ENCODE measurements at places on chromosomes 3 and 15. TPM values are rescaled to one million over a fixed set of nuclear protein-coding genes. Genes with fewer than 3 reads are reported as not detected.

DNA sequence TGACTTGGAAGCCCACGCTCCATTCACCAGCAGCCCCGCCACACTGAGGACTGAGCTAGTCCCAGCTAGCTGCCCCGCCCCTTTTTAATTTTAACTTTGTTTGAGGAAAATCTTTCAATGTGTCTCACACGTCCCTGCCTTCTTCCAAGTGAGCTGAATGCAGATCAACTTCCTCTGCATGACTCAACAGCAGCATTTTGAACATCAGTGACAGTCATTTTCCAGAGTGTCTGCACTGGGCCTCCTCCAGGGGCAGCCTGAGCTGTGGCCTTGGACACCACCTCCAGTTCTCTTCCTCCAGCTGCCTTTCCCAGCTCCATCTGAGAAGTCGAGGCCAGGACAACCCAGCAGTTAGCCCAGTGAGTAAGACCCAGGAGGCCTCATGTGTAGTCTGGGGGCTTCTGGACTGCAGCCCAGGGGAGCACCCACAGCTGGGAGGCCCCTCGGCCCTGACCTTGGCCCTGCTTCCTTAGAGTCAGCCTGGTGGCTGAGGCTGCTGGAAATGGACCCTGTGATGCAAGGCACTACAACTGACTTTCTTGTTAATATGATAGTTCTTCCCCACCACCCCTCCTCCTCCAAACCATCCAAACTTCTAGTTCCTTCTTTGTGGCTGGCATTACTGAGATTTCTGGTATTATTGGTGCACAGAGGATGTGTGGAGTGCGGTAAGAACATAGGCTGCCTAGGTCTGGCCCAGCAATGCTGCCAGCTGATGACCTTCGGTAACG lies 21.4 kb upstream of the ESYT3 start:
- DNase-seq = no peak

DNA sequence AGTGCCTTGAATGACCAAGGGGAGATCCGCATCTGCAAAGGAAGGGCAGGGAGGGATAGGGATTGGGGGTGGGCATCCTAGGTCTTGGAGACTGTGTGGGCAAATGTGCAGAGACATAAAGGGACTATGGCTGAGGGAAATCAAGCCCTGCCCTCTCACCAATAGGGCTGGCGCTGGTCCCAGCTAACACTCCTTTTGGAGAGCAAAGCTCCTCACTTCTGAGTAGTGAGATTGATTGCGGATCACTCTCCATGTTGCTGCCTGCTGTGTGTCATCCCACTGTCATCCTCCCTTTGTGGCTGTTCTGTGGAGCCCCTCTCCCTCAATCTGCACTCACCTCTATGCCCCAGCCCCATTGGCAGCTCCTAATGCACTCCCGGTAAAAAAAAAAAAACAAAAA lies 2.2 kb upstream of the CELSR3 start:
- DNase-seq = no peak

GRCh38 chr3:100769693-100770092 lies 60.4 kb downstream of the TFG start:
- no peak for DNase-seq

DNA sequence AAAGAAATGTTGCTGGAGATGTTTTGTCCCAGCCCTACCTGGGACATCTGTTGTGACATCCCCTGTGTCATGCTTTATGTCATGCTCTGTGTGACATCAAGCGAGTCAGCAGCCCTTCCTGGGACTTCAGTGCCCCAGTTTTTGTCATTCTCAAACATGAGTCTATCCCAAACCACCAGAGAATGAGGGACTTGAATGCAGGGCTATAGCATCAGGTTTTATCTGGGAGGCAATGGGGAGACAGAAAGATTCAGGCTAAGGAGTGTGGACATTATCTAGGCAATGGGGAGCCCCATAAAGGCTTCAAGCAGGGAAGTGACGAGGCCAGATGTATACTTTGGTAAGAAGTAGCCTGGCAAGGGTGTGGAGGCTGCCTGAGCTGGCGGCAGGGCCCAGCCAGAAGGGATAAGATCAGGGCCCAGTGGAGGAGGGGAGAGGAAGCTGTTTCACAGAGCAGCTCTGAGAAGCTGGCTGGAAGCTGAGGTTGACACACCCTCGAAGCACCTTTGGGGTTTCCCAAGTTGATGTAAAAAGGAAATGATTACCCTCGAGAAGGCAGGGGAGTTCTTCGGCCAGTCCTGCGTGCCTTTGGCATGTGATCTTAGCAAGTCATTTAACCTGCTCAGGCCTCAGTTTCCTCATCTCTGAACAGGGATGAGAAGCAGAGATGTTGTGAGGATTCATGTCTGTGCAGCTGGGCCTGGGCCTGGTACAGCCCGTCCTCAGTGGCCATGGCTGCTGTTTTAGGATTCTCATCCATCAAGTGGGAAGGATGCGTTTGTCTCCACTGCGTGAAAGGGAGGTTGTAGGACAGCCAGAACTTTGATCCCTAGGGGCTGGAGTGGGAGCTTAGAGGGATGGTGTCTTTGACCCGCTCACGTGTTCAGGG lies 34.3 kb downstream of the IRAK2 start:
- peak; percentile 71 for DNase-seq

DNA sequence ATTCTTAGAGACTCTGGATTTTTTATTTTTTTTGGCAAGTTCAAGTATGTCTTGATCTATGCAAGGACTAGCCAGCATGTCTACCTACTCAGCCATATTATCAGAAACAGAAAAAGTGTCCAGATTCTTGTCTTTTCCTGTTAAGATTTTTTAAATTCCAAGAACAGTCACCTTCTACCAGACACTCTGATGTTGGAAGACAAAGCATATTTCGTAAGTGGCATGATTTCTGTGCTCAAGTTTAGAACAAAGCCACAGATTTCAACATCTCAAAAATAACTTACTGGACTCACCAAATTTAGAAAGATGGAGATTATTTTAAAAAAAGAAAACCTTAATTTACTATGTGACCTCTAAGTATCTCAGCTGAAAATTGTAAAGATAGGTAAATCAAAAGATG lies 61.9 kb downstream of the GOLGA6L7 start:
- no peak for DNase-seq

DNA sequence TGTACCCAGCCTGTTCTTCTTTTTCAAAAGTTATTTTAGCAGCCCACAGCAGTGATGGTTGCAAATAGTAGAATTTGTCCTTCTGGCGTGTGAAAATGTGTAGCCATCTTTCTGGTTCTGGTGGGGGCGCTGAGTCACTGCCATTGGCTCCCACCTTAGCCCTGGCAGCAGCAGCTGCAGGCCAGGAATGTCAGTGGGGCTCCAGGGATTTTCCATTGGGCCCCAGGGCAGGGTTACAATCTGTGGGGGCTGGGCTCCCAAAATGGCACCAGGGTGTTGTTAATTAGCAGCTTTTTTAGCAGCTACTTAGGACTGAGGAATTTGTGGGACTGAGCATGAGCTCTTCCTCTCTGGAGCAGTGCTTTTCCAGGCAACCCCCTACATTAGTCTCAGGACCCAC lies 38.9 kb downstream of the TOPAZ1 start:
- no peak for DNase-seq

- DNase-seq = no peak
These were observed 431.9 kb upstream of the AGTR1 start for GRCh38 chr3:148265841-148266240.

DNA sequence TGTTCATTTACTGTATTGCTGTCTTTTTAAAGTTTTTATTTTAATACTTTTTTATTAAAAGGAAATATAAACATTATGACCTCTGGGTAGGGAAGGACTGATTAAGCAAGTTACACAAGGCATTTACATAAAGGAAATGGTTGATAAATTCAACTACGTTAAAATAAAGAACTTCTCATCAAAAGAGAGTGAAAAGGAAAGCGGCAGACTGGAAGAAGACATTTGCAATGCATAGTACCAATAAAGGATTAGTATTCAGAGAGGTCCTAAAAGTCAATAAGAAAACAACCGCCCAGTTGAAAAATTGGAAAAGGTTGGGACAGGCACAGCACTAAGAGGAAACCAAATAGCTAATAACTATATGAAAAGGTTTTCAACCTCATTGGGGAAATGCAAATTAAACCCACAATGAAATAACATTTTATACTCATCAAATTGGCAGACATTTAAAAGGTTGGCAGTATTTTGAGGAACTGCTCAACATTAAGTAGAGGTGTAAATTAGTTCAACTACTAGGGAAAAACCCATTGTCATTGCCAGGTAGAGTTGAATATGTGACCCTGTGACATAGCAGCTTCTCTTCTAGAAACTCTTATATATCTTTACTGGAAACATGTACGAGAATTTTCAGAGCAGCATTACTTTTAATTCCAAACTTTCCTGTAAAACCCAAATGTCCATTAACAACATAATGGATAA lies 9.5 kb downstream of the PDE8A start:
- no peak for DNase-seq

DNA sequence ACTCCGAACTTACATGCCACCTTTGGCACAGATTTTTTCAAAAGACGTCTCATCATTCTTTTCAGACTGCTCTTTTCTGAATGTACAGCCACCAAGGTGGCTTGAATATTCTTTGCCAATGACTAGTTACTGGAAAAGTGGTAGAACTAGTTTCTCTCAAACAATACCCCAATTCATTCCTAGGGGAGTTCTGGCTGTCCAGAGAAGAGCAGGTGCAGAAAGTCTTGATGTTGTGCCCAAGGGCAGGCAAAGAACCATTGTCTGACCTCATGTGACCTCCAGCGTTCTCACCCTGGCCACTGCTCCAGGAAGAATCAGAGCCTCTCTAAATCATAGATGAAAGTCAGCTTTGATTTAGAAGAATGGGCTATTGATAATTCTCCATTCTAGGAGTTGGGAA lies 5.5 kb downstream of the LMOD3 start:
- no peak for DNase-seq

DNA sequence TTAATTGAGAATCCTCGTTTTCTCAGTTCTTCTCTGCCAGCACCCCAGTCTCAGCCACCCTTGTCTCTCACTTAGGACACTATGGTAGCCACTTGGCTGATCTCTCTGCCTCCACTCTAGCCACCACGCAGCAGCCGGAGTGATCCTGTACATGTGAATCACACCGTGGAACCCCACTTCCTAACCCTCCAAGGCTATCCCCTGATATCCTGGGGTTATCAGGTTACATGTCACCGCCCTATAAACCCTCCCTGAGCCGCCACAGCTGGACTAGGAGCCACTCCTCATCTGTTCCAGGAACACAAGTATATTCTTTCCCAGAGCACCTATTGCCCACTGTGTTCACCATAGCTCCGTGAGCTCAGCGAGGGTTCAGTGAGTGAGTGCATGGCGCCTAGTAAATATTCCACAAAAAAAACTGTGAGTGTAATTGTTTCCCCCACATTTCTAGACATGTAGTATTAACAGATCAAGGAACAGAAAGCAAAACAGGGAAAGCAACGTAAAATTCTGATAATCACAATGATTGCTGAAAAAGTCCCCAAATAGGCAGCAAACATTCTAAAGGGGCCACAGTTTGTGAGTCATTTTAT lies 661 bp upstream of the PARP14 start:
- no peak for DNase-seq

GRCh38 chr3:185347399-185347798 lies 15.5 kb upstream of the MAP3K13 start:
- no peak for DNase-seq

GRCh38 chr3:71128961-71129360 lies 454.6 kb downstream of the FOXP1 start:
- DNase-seq = no peak

DNA sequence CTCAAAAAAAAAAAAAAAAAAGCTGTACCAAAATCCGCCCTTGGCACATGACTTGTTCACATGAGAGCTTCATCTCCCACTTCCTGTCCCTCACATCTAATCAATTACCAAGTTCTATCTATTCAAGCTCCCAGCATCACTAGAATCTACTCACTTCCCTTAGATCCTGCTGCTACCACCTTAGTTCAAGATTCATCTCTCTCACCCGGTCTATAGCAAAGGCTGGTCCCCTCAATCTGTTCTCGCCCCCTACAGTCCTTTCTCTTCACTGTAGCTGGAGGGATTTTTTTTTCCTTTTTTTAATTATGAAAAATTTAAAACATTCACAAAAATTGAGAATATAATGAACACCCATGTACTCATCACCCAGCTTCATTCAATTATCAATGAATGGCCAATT lies 16.7 kb upstream of the GPR160 start:
- no peak for DNase-seq

- no peak for DNase-seq
These were observed 25.2 kb downstream of the GOLGA6D start for GRCh38 chr15:75307778-75308390.

Gene DZIP1L
- not detected for total RNA-seq

Gene CHL1
- not detected for total RNA-seq

Gene TMEM202
- total RNA-seq = not detected

Gene ITIH3
- total RNA-seq = not detected

Gene ZDHHC19
- total RNA-seq = 0.54 TPM

Gene CMSS1
- 17.8 TPM for total RNA-seq

Gene SELENOS
- 31.3 TPM for total RNA-seq

Measured in T-cell (primary cell).